ENCODE measurements at places on chromosomes 7 and 10.

- no peak for DNase-seq
These were observed 260.8 kb upstream of the MKI67 start for GRCh38 chr10:128386816-128387604.

DNA sequence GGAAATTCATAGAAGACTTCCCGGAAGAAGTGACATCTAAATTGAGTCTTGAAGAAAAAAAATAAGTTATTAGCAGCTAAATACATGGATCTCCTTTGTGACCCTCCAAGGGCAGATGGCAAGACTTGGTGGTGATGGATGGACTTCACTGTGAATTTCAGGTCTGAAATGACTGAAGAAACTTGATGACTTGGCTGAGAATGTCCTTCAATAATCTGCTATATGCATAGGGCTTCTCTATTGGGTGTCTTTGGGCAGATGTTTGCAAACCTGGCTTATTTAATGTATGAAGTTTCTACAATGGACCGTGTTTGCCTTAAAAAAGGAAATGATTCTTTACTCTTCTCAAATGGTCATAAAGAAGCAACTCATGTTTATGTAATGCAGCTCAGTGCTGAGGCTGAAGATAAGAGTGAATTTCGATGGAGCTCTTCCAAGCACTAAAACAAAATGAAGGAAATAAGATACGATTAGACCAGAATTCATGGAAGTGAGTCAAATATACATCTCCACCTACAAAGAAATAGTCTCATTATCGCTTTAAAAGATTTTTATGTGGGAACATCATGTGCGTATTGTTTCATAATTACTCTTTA, 116.6 kb upstream of the WDR11 start:
- DNase-seq, result no peak

- DNase-seq, result no peak
These were observed 33.7 kb downstream of the ANKIB1 start for GRCh38 chr7:92279396-92280031.

DNA sequence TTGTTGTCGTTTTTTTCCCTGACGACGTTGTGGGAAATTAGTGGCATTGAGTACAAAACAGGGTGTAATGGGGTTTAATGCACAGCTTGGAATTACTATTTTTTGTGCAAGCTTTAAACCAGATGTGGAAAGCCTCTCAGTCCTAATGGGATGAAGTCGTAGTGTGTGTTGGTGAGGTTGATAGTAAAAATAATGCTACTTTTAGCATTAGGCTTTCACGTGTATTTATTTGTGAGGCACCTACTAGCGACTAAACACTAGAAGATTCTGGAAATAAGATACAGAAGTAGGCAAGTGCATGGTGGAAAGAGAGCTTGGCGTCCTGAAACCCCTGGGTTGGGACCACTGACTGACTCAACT, 588 bp upstream of the ORC5 start:
- no peak for DNase-seq

DNA sequence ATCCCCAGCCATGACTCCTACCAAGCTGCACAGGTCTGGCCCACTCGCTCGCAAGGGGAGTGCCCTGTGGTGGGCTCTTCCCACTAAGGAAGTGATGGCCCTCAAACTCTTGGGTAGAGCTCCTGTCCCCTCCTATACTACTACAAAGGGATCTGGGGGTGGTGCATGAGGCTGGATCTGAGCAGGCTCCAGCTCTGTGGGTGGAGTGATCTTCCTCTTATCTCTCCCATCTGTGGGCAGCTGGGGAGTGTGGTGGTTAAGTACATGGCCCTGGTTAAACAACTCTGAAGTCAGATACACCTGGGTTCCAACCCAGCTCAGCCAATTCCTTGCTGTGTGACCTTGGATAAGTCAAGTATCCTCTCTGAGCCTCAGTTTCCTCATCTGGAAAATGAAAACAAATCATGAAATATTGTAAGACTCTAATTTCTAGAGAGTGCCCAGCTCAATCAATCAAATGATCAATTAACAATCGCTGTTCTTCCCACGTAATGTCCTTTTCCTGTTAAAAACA, 17.4 kb downstream of the DDIT4 start:
- no peak for DNase-seq

- no peak for DNase-seq
These were observed 72.3 kb upstream of the APBB1IP start for GRCh38 chr10:26365681-26366358.

- no peak for DNase-seq
These were observed 5.2 kb upstream of the NPSR1 start for GRCh38 chr7:34652809-34653208.

DNA sequence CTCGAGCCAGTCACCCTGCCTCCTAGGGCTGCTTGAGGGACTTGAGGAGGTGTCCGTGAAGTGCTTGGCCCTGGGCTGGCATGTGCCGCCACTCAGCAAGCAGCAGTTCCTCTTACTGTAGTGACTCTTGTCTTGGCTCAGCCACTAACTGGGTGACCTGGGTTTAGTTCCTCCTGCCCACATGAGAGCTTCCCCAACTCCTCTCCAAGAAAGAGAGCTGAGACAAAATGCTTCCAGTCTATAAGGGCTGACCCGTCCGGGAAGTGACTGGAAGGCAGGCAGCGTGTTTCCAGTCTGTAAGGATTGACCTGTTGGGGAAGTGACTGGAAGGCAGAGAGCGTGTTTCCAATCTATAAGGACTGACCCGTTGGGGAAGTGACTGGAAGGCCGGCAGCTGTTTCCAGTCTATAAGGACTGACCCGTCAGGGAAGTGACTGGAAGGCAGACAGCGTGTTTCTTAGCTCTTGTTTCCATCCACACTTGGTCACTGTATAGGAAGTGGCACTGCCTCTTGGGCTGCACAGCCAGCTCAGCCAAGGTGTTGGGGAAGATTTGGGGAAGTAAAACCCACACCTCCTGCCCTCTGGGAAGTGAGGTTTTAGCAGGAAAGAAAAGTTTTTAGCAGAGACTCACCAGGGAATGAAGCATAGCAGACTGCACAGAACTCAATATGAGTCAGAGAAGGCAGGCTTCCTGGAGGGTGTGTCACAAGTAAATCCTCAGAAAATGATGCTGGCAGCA, 53.3 kb upstream of the PPIF start:
- no peak for DNase-seq

GRCh38 chr10:78830062-78830975, 238.4 kb upstream of the ZMIZ1 start:
- no peak for DNase-seq

- no peak for DNase-seq
These were observed 481.5 kb upstream of the KLF6 start for GRCh38 chr10:4266416-4267085.

GRCh38 chr7:133703547-133703946, 423.6 kb upstream of the LRGUK start:
- no peak for DNase-seq

GRCh38 chr10:77873536-77874380, 52.8 kb downstream of the DLG5 start:
- DNase-seq, result no peak

DNA sequence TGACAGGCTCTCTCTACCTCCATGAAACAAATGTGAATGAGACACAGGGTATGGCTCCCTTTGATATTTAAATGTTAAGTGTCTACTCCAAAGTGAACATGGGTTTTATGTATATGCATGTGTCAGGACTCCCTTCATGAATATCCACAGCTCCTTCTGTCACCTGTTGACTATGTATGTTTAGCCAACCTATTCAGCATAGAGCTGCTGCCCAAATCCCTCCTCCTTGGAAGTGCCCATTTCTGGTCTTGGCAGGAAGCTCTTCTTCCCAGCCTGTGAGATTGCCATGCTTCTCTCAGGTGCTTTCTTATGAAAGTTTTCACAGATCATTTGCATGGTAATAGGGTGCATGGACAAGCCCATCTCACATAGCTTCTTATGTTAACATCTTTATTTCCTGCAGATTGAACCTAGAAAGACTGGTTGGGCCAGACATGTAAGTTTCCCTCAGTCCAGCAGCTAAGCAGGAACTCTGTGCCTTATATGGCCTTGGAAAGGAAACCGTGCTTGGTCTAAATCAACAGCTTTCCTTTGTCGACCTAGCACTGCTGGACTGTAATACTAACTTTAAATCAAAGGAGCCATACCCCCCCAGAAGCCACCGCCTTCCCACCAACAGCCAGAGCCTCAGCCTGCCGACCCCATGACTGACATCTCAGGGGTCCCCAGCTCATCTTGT, 288.9 kb downstream of the ADARB2 start:
- DNase-seq, result no peak

DNA sequence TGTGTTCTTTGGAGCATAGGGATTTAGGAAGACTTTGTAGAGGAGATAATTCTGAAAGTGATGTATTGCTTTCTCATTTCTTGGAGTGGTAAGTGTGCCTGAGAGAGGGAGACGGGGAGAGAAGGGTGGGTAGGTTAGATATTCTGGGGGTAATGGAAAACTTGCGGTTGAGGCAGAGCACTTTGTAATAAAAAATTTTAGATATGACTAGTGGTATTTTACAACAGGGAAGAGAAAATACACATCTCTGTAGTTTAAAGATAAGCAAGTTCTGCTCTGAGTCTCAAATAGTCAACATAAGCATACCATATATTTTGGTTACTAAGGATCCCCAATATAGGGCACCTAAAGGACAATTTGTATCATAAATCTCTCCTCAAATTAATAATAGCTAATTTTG, 6.6 kb downstream of the VPS50 start:
- DNase-seq, result no peak

- no peak for DNase-seq
These were observed 867.1 kb downstream of the GATA3 start for GRCh38 chr10:8921568-8921967.

DNA sequence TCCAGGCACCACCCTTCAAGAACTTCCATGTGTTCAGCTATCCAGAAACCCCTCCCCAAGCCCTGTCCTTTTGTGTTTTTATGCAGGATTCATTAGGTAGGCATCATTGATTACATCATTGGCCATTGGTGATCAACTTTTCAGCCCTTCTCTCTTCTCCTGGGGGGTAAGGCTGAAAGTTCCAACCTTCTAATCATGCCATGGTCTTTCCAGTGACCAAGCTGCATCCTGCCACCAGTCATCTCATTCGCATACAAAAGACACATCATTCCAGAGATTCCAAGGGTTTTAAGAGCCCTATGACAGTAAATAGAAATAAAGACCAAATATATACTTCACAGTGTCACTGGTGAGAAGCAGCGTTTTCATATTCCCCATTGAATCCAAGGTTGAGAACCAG, 48.2 kb downstream of the DNAJC12 start:
- DNase-seq, result no peak

DNA sequence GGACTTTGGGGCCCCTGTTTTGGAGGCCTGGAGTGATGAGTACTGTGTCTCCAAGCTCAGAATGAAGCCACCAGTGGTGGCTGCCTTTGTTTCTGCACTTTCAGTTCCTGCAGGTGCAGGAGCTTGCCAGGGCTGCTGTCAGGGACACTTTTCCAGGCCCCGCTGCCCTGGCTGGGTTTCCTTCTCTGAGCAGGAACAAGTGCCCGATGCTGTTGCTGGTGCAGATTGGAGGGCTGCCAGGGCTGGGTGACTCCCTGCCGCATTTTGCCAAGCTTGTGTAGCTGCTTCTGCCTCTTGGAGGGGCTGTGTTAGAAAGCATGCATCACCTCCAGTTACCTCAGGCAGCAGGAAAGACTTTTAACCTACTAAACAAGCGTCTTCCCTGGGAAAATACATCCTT, 211.1 kb downstream of the MGMT start:
- DNase-seq, result no peak

GRCh38 chr7:12257582-12257981, 46.5 kb downstream of the TMEM106B start:
- no peak for DNase-seq
